ENCODE measurements at places on chromosomes 5 and 9.

- DNase-seq: no peak
Measured at GRCh38 chr9:136050266-136050700, 44.8 kb downstream of the NACC2 start.

DNA sequence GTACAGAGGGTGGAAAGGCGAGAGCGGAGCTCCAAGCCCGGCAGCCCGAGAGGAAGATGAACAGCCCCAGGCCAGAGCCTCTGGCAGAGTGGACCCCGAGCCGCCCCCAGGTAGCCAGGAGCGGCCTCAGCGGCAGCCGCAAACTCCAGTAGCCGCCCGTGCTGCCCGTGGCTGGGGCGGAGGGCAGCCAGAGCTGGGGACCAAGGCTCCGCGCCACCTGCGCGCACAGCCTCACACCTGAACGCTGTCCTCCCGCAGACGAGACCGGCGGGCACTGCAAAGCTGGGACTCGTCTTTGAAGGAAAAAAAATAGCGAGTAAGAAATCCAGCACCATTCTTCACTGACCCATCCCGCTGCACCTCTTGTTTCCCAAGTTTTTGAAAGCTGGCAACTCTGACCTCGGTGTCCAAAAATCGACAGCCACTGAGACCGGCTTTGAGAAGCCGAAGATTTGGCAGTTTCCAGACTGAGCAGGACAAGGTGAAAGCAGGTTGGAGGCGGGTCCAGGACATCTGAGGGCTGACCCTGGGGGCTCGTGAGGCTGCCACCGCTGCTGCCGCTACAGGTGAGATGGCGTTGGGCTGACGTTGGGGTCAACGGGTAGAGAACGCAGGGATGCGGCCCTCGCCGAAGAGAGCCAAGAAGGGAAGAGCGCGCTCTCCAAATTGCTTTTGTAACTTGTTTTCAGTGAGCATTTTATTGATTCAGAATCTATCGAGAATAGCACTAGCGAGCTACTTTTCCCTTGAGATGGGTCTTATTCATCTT lies at the start of gene PTGER4:
Gene PTGER4 (plus strand): TSS at position 3 of the 769 bp plus-strand sequence. CDS start 1,079 bp downstream, outside the sequence.
- peak; percentile 34 for DNase-seq

DNA sequence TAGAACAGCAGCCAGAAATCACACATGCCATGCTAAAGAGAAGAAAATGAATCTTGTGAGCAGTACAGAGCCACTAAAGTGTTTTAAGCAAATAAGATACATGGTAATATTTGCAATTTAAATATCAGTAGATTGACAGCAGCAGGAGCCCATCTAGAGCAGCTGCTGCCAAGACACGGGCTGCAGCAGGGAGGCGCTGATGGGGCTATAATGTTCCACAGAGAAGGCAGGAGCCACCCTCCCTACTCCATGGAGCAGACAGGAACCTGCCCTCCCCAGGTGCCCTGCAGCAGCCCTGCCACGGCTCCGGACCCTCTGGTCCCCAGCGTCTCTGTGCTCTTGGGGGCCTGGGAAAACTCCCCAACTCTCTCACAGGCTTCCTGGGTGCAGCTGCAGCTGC lies 224.1 kb upstream of the ISL1 start:
- no peak for DNase-seq

DNA sequence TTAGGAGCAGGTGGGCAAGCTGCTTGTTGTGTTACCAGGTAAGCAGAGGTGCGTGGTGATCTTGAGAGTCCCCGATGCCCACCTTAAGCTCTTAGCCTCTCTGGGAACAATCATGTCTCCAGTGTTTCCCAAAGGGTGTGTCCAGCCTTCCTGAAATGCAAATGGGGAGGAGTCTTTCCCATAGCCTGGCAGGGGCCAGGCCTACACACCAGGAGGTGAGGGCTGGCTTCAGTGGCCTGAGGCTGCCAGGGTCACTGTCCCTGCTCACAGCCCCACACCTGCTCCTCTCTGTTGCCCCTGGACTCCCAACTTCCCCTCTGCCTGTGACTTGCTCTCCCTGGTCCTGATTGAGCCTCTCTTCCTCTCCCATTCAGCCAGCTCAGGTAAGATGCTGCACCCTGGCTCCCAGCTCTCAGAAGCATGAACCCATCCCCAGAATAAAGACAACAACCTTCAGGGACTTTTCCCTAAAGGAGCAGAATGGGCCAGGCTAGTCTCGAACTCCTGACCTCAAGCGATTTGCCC lies 65.7 kb upstream of the PHYKPL start:
- DNase-seq: no peak

- no peak for DNase-seq
Measured at GRCh38 chr5:168474319-168474718, 12.0 kb upstream of the RARS1 start.

DNA sequence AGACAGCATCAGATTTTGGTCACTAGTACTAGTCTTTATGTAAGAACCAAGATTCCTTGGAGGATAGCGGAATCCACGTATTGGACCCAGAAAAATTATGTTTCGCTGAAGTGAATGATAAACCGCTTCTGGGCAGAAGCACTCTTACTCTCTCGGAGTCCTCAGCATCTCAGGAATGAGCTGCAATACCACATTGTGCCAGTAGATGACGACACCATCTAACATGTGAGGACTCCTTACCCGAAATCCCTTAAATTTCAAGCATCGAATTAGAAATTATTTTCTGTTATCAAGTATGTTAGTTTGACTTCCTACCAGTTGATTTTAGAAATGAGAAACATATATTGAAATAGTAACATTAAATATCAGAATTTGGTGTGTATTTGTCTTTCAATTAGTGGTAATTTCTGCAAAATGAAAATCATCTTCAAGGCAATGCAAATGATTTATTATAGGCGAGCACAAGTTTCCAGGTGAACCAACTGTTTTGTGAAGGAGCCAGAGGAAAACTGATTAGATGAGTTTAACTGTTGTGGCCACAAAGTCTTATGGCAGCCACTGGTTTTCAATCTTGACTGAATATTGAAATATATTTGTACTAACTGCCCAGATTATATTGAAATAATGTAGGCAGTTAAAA lies 66.0 kb upstream of the CAMK4 start:
- DNase-seq: peak; percentile 21

DNA sequence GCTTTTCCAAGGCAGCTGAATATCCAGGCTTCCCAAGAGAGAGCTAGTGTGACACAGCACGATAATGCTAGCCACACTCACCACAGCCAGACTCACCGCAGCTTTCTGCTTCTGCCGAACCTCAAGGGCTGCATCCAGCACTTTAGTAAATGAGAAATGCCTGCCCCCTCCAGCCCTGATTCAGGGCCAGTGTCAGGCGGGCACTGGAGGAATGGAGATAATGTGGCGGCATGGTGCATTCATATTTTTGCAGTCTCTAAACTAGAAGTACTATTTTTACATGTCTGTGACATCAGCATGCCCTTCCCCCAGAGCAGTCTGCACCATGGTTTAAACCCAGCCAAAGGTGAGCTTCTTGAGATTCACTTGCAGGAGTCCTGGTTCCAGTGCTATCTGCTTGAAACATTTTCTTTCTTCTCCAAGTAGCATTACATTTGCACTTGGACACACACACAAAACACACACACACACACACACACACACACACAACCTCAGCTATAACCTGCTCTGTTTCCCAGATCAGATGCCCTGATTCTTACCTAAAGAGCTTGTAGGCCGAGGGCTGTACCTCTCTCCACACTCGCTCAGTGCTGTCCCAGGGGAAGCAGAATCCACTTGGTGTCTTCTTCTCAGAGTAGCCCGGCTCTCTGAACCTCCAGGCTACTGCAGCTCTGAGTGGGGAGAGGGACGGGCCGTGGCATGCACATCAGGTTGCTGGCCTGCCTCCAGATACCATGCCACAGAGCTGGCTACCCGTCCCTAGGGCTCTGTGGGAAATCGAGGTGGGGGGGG lies at the start of gene FGF1:
Gene FGF1 (minus strand): TSS at position 673 of the 792 bp plus-strand sequence. CDS start 71,963 bp downstream, outside the sequence.
- DNase-seq: peak; percentile 69

- DNase-seq: no peak
Measured at GRCh38 chr5:65926893-65927292, 518 bp downstream of the ERBIN start.

DNA sequence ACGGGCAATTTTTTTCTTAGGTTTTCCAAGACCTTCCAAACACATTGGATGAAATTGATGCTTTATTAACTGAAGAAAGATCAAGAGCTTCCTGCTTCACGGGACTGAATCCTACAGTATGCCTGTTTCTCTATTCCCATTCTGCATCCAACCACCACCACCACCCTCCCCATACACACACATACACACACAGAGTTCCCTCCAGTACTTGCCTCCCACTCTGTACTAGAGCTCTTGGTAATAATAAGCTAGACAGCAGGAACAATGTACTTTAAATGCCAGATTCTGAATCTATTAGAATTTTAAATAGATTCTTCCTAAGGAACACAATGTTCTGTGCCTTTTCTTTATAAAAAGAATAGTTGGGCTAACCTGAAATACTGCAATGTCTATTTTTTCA lies 67.4 kb downstream of the KLF9 start:
- DNase-seq: no peak

DNA sequence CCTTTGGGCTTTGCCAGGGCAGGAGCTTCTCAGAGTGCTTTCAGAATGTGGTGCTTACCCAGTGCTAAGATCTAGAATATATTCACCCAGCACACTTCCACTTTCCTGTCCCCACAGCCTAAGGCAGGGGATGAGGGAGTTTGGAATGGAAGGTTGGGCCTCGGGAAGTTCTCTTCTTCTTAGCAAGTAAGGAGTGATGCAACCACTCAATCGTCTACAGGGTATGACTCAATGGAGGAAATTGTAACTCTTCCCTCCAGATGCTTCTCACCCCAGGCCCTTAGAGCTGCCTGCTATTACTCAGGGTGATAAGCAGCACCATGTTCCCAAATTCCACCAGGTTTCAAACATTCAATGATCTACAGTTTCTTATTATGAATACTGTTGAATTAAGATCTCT lies 30.8 kb upstream of the AGGF1 start:
- DNase-seq: no peak

- DNase-seq: no peak
Measured at GRCh38 chr5:140367256-140368013, 7.4 kb downstream of the SLC4A9 start.

GRCh38 chr9:88874391-88874790 lies 116.9 kb upstream of the S1PR3 start:
- no peak for DNase-seq

- DNase-seq: no peak
Measured at GRCh38 chr9:26694381-26695297, 198.0 kb downstream of the CAAP1 start.

- DNase-seq: no peak
Measured at GRCh38 chr5:76473661-76474060, 70.6 kb downstream of the IQGAP2 start.

DNA sequence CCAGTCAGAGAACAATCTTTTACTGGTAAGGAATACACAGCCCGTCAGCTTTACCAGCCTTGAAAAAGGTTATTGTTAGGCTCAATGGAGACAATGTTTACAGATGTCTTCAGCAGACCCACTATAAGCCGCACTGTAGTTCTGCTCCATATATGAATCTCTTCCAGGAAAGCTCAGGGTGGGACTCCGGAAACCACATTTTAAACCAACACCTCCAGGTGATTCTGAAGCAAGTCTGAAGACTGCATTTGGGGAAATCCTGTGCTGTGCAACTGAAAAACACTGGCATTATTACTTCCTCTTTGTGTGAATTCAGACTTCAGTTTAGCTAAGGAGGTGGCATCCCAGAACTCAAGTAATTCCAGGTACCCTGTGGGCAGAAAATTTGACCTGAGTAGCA lies 3.5 kb downstream of the GZMK start:
- no peak for DNase-seq

DNA sequence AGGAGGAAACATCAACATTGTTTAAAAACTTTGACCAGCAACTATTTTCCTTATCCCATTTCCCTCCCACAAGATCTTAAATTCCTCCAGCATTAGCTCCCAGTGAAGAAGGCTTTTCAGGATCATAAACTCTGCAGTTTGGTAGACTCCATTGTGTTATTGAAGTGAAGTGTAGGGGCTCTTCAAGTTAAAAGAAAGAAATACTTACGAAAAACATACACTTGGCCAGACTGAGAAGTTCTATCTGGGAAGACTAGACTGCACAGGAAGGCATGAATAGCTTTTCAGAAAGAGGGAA lies 22.3 kb downstream of the LIFR start:
- no peak for DNase-seq

- no peak for DNase-seq
Measured at GRCh38 chr5:10432059-10433008, 9.3 kb upstream of the ROPN1L start.

Data from hepatic stellate cell (primary cell).